ENCODE measurements at places on chromosomes 13 and 19. TPM values are rescaled to one million over a fixed set of nuclear protein-coding genes. Genes with fewer than 3 reads are reported as not detected.

NAPSA gene
- polyA plus RNA-seq = 0.15 TPM

HIPK4 gene
- 0.07 TPM for polyA plus RNA-seq

PBX4 gene
- polyA plus RNA-seq = 1.2 TPM

IL27RA gene
- 1.2 TPM for polyA plus RNA-seq

GSX1 gene
- polyA plus RNA-seq = not detected

PROZ gene
- polyA plus RNA-seq = not detected

APC2 gene
- 0.02 TPM for polyA plus RNA-seq

ATP4A gene
- polyA plus RNA-seq = not detected

DHDH gene
- polyA plus RNA-seq = 0.08 TPM

GRCh38 chr13:87674247-87674738, 3.1 kb downstream of the SLITRK5 start:
- DNase-seq = peak; percentile 23

DNA sequence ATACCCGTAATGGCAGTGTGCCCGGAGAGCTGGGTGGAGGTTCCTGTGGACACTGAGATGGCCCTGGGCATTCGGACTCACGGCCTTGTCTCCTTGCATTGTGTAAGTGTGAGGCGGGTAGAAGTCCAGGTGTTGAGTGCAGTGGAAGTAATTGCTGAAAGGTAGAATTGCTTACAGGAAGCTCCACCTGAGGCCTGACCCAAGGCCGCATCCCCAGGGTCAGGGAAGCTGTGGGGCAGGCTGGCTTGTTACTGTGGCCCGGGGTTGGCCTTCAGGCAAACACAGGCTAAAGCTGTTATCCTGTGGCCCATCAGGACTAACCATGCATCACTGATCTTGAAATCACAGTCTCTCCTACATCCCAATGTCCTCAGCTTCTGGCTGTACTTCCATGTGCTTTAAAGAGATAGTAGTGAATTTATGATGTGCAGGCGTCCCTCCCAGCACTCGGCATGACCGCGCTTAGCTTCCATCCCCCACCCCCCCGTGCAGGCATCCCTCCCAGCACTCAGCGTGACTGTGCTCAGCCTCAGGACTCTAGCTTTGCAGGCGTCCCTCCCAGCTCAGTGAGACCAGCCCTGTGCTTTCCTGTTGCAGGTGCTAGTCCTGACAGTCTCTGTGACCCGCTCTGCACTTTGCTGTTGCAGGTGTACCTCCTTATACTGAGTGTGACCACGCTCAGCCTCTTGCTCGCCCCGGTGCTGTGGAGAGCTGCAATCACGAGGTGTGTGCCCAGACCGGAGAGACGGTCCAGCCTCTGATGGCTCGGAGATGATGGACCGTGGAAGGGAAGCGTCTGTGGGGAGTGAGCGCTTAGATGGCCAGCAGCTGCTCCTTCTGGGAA, 35.6 kb upstream of the TFDP1 start:
- no peak for DNase-seq

DNA sequence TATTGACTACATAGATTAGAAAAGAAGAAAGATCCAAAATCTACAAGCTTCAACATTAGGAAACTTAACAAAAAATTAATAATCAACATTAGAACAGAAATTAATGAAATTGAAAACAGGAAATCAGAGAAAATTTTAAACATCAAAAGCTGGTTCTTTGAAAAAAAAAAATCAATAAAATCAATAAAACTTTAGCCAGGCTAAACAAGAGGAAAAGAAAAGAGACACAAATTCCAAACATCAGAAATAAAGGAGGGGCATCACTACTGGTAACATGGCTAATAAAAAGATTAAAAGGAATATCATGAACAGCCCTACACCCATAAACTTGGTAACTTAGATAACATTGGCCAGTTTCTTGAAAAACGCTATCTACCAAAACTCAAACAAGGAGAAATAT, 110.2 kb downstream of the ATP11A start:
- DNase-seq = no peak

DNA sequence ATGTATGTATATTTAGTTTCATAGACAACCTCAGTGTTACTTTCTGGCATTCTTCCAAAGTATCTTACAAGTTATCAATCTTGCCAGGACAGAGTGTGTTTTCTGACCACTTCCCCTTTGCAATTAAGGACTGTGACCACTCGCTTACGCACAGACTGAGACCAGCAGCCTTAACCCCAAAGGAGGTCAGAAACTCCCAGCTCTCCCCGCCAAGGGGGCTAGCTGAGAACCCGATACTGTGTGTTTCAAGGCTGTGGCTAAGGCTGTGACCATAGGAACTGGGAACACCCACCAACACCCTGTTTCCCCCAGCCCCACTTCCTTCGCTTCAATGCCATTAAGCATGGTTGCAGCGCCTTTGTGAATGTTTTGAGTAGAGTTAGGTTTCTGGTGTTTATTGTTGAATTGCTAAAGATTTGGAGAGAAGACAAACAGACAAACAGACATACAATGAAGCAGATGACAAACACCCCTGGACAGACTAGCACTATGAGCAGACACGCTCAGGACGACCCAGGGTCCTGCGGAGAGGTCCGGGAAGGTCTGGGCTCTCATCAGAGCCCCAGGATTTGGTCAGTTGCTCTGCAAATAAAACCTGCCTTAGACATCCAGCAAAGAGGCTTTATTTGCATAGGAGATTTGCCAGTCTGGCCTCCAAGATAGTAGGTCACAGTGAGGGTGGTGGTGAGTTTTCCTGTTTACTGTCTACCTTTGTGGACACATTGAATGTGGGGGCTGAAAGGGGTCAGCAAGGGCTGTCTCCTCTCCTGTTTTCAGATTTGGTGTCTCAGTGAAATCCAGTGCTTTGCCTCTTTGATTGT, 25.0 kb upstream of the TNFSF11 start:
- peak; percentile 25 for DNase-seq

GRCh38 chr19:30059741-30060457, 117.9 kb downstream of the URI1 start:
- no peak for DNase-seq

GRCh38 chr13:25529425-25529824, 157.7 kb downstream of the ATP8A2 start:
- no peak for DNase-seq

DNA sequence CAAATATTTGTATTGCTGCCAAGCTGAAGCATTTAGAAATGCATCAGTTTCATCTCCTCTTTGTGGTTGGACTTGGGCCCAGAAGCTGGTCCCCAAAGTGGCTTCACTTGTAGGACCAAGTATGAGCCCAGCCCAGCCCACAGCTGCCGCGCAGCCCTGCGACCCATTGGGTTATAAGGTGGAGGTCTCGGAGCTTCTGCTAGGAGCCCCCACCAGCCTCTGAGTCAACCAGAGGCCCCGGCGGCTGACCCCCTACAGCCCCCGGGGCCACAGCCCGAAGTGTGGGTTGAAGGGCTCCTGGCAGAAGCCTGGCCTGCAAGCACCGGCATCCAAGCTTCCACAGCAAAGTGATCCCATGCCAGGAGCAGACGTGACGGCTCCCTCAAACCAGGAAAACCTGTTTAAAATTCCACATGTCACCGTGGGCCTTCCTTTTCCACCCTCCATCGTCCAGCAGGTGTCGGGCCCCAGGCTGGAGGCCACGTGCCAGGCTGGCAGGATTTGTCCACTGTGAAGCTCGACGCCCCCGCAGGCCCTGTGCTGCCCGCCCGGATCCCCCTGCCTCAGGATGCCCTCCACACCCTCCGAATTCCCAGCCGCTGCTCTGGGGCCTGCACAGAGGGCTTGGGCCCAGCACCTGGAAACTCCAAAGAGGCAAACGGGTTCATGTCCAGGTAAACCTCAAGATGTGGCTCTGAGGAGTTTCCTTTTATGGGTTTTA, 54.7 kb downstream of the C13orf46 start:
- no peak for DNase-seq

DNA sequence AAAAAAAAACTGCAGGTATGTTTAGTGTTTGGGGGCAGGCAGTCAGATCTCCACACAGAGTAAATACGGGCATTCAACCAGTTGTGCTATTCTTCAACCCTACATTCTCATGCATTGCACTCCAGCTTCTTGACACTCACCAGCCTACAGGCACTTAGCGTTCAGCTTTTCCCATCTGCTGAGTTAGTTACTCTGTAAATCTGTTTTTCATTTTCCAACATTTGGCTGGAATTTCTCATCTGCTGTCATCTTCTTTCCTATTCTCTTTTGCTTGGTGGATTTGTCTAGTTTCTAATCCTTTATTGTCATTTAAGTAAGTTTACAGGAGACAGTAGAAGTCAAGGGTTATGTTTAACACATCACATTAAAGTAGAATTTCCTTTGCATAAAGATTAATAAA, 1318.9 kb downstream of the OLFM4 start:
- DNase-seq = no peak

DNA sequence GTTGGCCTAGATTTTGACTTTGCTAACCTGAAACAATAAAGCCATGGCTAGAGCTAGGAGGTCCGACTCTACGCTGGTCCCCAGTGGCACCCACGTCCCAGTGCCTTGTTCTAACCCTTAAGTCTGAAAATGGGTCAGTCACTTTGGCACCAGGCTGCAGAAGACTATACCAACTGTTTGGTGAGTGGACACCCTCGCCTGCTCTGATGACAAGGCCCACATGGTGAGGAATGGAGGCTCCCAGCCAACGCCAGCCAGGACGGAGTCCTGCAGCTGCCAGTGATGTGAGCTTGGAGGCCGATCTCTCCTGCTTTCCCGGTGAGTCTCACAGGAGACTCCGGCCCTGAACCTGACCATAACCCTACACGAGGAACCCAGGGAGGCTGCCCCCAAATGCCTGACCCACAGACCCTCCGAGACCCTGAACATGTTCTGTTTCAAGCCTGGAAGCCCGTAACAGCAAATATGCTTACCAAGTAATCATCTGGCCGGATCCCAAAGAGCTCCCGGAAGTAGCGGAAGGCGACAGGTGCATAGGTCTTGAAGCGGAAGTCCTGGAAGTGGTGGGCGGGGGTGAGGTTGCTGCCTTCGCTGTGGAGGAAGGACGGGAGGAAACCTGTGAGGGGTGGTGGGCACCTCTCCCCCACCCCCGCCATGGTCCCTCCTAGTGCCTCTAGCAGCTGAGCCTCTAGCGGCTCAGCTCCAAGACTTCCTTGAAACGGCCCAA, 34.1 kb upstream of the CACTIN start:
- DNase-seq = no peak

DNA sequence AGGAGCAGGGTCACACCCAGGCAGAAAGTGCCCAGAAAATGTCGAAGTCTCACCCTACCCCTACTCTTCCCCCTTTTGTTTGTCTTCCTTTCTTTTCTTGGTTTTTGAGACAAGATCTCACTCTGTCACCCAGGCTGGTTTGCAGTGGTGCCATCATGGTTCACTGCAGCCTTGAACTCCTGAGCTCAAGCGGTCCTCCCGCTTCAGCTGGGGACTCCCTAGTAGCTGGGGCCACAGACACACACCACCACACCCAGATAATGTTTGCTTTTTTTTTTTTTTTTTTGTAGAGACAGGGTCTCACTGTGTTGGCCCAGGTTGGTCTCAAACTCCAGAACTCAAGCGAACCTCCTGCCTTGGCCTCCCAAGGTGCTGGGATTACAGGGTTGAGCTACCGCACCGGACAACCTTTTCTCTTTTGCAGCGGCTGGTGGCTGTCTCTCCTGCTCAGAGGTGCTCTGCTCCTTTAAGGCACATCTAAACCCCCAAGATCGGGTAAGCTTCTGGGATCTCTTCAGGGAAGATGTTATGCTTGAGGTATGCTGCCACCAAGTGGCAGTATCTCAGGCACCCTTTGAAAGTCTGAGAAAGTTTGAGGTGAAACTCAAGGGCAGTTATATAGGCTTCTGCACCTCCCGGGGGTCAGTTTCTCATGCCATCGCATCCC, 22.4 kb upstream of the EBI3 start:
- DNase-seq = peak; percentile 14

- no peak for DNase-seq
Observed at GRCh38 chr13:48576448-48577010, 43.6 kb upstream of the RCBTB2 start.

DNA sequence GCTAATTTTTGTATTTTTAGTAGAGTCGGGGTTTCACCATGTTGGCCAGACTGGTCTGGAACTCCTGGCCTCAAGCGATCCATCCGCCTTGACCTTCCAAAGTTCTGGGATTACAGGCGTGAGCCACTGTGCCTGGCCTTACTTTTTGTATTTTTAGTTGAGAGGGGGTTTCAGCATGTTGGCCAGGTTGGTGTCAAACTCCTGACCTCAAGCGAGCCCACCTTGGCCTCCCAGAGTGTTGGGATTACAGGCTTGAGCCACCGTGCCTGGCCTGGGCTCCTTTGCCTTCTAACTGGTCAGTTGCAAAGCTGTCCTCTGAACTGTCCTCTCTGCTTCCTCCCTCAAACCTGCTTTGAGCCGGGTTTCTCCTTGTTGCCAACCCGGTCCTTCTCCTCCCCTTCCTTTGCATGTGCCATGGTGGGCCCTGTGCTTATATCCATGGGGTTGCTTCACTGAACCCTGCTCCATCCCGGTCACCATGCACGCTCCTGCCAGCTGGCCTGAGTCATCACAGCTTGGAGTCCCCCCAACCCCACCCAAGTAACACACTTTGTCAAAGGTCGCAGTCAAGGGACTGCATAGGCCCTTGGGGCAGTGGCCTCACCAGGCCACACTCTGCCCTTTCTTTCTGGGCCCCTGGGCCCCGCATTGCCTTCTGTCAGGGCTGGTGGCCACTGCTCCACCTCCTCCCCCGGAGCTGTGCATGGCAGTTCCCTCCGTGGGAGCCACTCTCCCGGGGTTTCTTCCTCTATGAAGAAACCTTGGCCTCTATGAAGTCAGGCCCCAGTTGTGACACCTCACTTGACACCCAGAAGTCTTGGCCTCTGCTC, 21.2 kb downstream of the WTIP start:
- no peak for DNase-seq

DNA sequence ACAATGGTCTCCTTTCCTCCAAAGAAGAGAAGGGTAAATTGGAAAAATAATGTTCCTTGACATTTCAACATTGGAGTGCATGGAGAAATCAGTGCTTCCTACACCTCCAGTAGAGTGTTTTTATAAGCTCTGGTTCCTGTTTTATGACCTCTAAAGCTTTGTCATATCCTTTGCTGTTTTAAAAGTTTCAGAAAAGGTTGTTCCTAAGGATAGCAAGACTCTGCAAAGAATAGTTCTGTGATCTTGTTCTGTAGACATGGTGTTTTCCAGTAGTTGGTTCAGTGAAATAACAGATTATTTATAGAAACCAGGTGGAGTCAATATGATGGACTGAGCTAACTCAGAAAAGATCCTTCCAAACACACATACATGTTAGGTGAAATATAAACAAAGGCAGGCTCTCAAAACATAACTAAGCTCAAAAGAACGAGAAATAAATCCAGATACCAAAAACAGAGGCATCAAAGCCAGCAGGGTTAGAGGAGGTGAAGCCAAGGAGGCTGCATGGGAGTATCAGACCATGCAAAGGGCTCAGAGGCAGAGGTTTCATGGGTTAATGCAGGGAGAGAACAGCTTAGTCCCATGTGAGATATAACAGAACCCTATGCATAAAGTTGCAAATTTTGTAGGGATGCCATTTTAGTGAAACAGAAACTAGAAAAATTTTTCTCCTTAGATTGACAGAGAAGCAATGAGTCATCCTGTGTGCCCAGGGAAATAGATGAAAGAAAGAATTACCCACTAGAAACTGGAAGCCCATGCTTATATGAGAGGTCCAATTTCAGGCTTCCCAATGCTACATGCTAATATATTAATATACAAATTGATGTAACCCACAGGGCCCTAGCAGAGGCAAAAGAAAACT, 44.3 kb downstream of the SHISA2 start:
- DNase-seq = no peak

- no peak for DNase-seq
Observed at GRCh38 chr19:5996102-5996501, 18.2 kb upstream of the RANBP3 start.

All from fibroblast of lung (primary cell).